Naive thymus-derived CD4-positive, alpha-beta T cell (primary cell): ENCODE measurements at places on chromosomes 12 and 14. TPM values are rescaled to one million over a fixed set of nuclear protein-coding genes. Genes with fewer than 3 reads are reported as not detected.

Gene PRIMA1
- polyA plus RNA-seq, result not detected

Gene VASH1
- 0.52 TPM for polyA plus RNA-seq

Gene FSCB
- not detected for polyA plus RNA-seq

Gene STYK1
- not detected for polyA plus RNA-seq

Gene SNAPC1
- 6.5 TPM for polyA plus RNA-seq

Gene ITGA7
- not detected for polyA plus RNA-seq

Gene SMIM41
- polyA plus RNA-seq, result not detected
